ENCODE measurements at places on chromosomes 7 and 10.

- H3K27ac ChIP-seq, result no peak overlapping the region
- H3K4me3 ChIP-seq, result no peak overlapping the region
- DNase-seq, result no peak
- H3K27me3 ChIP-seq, result no peaks in the 10 kb centered on the region
- no peaks in the 10 kb centered on the region for H3K4me1 ChIP-seq
These were observed 242.6 kb downstream of the TWIST1 start for GRCh38 chr7:18874880-18875279.

DNA sequence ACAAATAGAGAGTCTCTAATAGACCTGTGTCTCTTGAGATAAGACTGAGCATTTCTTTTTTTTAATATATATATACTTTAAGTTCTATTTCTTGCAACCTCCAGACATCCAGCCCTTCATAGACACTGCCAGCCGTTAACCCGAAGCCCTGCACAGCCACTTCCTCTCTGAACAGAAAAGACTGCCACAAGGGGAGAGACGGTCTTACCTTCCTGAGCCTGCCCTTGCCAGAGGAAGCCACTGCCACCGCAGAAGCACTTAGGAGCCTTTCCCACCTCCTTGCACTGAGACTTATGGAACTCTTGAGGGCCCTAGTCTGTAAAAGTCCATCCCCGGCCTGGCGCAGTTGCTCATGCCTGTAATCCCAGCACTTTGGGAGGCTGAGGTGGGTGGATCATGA is 31.8 kb upstream of the PRSS1 start:
- no peak for DNase-seq
- peak overlapping the region; percentile 76 for H3K4me3 ChIP-seq
- peaks cover 65% of the 10 kb centered on the region for H3K4me1 ChIP-seq
- H3K27me3 ChIP-seq, result no peaks in the 10 kb centered on the region

DNA sequence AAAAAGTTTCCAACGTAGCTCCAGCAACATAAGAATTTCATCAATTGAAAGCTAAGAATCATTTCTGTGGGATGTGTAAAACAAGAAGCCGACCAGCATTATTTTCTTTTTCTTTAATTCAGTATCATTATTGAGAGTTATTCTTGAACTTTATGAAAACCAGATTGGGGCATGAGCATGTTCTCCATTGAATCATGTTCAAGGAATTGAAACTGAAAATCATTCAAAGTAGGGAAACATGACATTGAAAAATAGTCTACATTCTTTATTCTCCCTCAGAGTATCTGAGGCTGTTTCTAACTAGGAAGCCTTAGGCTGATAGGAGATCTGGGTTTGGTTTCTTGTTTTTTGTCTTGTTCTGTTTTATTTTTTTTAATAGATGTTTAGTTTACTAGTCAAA is 253.7 kb downstream of the DYNC1I1 start:
- no peaks in the 10 kb centered on the region for H3K36me3 ChIP-seq
- peaks cover 9% of the 10 kb centered on the region for H3K27me3 ChIP-seq
- no peak overlapping the region for H3K4me3 ChIP-seq
- H3K4me1 ChIP-seq, result no peaks in the 10 kb centered on the region
- no peak overlapping the region for H3K27ac ChIP-seq

DNA sequence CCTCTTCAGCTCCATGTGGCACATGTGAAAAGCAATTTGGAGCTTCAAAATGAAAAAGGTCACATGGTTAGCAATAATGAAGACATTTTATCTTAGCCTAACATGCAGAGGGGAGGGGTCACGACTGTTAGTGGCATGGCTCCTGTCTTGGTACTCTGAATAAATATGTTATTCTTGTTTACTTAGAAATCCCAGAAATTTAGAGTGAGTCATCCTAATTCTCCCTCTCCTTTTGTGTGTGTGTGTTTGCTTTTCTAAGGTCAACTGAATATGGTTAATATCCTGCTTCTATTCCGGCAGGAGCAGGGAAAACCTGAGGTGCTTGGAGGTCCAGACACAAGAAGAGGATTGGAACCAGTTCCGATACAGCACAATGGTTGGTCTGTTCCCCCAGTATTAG is 17.6 kb downstream of the BCCIP start:
- H3K4me3 ChIP-seq, result no peak overlapping the region
- DNase-seq, result no peak
- H3K4me1 ChIP-seq, result no peaks in the 10 kb centered on the region
- no peaks in the 10 kb centered on the region for H3K27me3 ChIP-seq
- H3K36me3 ChIP-seq, result peaks cover 13% of the 10 kb centered on the region

GRCh38 chr10:18418541-18419215 is 232.7 kb downstream of the NSUN6 start:
- H3K27ac ChIP-seq, result no peak overlapping the region
- no peaks in the 10 kb centered on the region for H3K4me1 ChIP-seq
- H3K4me3 ChIP-seq, result no peak overlapping the region
- H3K36me3 ChIP-seq, result no peaks in the 10 kb centered on the region

DNA sequence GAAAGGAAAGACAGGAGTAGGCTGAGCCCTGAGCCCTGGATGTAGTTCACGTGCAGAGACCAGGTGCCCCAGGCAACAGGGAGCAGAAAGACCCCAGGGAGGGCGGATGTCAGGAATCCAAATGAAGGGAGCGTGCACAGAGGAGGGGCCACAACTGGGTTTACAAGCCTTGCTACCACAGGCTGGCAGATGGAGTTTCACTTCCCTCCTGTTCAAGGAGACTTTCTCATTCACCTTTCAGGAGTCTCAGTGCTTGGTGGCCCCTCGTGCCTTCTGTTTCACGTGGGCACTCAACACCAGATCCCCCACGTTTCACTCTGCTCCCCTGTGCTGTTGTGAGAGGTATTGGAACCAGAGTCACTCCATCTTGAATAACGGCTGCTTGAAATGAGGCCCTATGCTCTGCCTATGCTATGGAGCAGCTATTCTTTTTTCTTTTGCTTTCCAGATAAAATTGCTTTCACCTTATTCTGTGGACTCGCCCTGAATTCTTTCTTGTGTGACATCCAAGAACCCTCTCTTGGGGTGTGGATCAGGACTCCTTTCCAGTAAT is 601.4 kb upstream of the IGFBP3 start:
- no peaks in the 10 kb centered on the region for H3K4me1 ChIP-seq
- H3K36me3 ChIP-seq, result no peaks in the 10 kb centered on the region
- no peaks in the 10 kb centered on the region for H3K27me3 ChIP-seq
- H3K27ac ChIP-seq, result no peak overlapping the region

DNA sequence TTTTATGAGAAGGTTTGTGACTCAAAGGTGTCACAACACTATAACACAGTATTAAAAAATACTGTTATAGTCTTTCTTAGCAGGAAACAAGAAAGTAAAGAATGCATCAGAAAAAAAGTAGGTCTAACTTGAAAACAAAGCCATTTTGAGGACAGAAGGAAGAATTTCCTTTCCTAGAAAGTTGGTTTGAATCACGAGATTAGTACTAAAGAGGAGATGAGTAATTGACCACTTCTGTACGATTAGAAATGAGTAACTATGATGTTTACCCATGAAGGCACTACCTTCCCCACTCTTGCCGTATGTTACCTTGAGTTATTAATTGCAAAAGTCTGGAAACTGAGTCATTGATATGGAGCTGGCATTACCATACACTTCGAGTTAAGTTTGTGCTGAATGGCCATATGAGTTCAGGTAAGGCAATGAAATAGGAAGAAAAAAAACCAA is 65.2 kb downstream of the FAM185A start:
- no peak for DNase-seq
- H3K4me1 ChIP-seq, result peaks cover 10% of the 10 kb centered on the region
- no peak overlapping the region for H3K27ac ChIP-seq
- H3K4me3 ChIP-seq, result no peak overlapping the region
- H3K27me3 ChIP-seq, result no peaks in the 10 kb centered on the region

GRCh38 chr7:9175871-9176270 is 742.5 kb downstream of the NXPH1 start:
- no peak overlapping the region for H3K4me3 ChIP-seq
- no peak for DNase-seq
- H3K36me3 ChIP-seq, result no peaks in the 10 kb centered on the region
- H3K27ac ChIP-seq, result no peak overlapping the region
- no peaks in the 10 kb centered on the region for H3K27me3 ChIP-seq

DNA sequence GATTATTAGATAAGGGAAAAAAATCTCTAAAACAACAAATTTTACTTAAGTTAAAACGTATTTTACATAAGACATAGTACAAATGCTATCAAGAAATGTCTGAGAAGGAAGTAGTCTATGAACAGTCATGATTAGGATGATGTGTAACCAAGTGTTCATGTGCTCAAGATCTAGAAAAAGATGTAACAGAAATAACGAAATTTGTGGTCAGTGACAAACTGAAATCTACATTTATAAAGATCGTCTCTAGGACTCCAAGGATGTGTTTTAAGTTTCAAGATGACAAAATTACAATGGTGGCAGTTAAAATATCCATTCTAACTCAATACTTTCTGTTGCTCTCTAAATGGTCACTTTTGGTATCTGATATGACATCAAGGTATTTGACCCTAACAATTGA is 17.2 kb downstream of the PPP3CB start:
- no peaks in the 10 kb centered on the region for H3K27me3 ChIP-seq
- no peak for DNase-seq
- peaks cover 10% of the 10 kb centered on the region for H3K4me1 ChIP-seq
- peaks cover 12% of the 10 kb centered on the region for H3K36me3 ChIP-seq
- no peak overlapping the region for H3K27ac ChIP-seq

- peak; percentile 84 for DNase-seq
- H3K36me3 ChIP-seq, result no peaks in the 10 kb centered on the region
- H3K27me3 ChIP-seq, result peaks cover 7% of the 10 kb centered on the region
- H3K4me3 ChIP-seq, result no peak overlapping the region
- peaks cover 2% of the 10 kb centered on the region for H3K4me1 ChIP-seq
These were observed 59.2 kb upstream of the MYL10 start for GRCh38 chr7:101688183-101688831.

DNA sequence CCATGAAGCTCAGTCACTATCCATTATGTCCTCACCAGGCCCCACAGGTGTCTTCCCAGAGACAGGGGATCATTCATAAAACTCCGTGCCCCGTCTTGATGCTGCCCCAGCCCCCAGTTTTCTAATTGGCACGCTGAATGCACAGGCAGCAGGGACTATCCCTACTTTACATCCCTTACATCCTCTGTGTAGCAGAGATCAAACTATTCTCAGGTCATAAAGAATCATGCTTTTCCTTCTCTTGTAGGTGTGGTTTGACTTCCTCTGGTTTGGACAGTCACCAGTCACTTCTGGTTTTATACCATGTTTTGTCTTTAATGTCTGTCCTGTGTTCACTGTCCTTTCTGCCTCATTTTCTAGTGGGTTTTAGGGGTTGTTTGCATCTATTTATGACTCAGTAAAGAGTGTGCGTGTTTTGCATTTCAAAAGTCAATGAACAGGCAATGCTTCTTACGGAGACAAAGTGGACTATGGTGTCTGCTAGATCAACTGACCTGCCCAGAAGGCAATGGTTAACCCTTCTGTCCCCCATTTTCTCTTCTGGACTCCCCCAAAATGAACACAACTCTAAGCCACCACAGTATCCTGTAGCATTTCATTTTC is 140.4 kb upstream of the NPVF start:
- no peak overlapping the region for H3K4me3 ChIP-seq
- H3K4me1 ChIP-seq, result no peaks in the 10 kb centered on the region
- peaks cover 13% of the 10 kb centered on the region for H3K36me3 ChIP-seq
- no peak for DNase-seq
- no peak overlapping the region for H3K27ac ChIP-seq
- H3K27me3 ChIP-seq, result peaks cover 16% of the 10 kb centered on the region

- no peaks in the 10 kb centered on the region for H3K36me3 ChIP-seq
- peak; percentile 64 for DNase-seq
- H3K27me3 ChIP-seq, result no peaks in the 10 kb centered on the region
These were observed 638 bp downstream of the IQCE start for GRCh38 chr7:2559283-2559950.

DNA sequence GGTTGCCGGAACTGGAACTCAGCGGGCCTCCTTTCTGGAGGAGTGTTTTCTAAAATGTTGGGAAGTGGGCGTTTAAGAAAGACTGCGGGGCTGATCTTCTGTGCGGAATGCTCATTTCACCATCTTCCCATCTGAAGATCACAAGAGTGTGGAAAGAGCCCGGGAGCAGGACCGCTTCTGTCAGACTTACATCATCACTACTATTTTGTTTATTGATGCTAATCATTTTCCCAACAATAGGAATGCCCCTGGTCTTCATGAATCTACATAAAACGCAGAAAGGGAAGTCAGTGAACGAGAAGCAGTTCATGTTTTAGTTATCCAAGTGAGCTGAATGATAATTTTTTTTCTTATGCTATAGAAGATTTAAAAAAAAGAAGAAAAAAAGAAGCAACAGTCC is 447.8 kb upstream of the MKI67 start:
- no peaks in the 10 kb centered on the region for H3K36me3 ChIP-seq
- no peak overlapping the region for H3K4me3 ChIP-seq
- DNase-seq, result no peak
- H3K27me3 ChIP-seq, result peaks cover 7% of the 10 kb centered on the region
- H3K27ac ChIP-seq, result no peak overlapping the region
- no peaks in the 10 kb centered on the region for H3K4me1 ChIP-seq

- H3K4me1 ChIP-seq, result peaks cover 8% of the 10 kb centered on the region
- no peak overlapping the region for H3K4me3 ChIP-seq
- no peak for DNase-seq
- no peaks in the 10 kb centered on the region for H3K27me3 ChIP-seq
These were observed 176.1 kb downstream of the SH3PXD2A start for GRCh38 chr10:103679096-103679790.

DNA sequence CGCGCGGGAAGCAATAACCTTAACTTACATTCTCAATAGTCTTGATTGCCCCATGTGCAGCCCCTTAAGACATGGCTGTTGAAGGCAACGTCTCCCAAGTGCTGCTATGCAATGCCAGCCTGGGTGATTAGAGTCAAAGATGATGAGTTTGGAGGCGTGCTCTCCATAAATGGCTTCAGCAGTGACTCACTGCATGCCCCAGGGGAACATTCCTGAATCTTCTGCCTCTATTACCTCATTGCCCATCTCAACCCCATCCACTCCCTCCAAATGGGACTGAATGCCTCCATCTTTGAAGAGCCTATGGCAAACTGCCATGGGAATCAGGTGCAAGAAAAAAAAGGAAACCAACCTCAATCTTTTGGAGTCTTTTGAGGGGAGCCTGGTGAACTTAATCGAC is 282.8 kb downstream of the SNX10 start:
- peaks cover 31% of the 10 kb centered on the region for H3K27me3 ChIP-seq
- no peak overlapping the region for H3K4me3 ChIP-seq
- no peak overlapping the region for H3K27ac ChIP-seq
- no peaks in the 10 kb centered on the region for H3K4me1 ChIP-seq
- DNase-seq, result no peak

- no peak overlapping the region for H3K27ac ChIP-seq
- no peaks in the 10 kb centered on the region for H3K27me3 ChIP-seq
- peaks cover 6% of the 10 kb centered on the region for H3K4me1 ChIP-seq
- no peak for DNase-seq
- H3K4me3 ChIP-seq, result no peak overlapping the region
These were observed 83.9 kb downstream of the TCF7L2 start for GRCh38 chr10:113033991-113034390.

DNA sequence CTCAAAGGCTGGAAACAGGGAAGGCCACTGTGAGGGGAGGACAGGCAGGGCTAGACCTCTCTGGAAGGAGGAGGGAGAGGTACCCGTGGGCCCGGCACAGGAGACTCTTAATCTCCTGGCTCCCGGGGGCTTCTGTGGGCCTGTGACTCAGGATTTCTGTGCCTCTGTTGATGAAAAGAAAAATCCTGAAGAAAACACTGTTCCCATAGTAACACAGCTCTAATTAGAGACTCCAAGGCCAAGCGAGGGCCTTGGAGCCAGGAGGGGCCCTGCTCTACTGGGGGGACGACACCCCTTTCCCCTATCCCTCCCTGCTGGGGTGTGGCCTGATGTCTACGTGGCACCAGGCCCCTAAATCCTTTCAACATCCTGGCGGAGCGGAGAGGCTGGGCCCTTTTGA is 174.1 kb upstream of the TNRC18 start:
- H3K27ac ChIP-seq, result no peak overlapping the region
- no peaks in the 10 kb centered on the region for H3K36me3 ChIP-seq
- H3K4me3 ChIP-seq, result no peak overlapping the region
- DNase-seq, result no peak

Measured in natural killer cell treated with Interleukin-12 subunit alpha and Interleukin-12 subunit beta and Interleukin-15 and Interleukin-18, amount 100 ng/mL, for 72 hours (primary cell).